NCI-H1105 treated with DMSO at 0.1 percent for 48 hours (cell line): ENCODE measurements at places on chromosomes 16 and 17.

- DNase-seq, result no peak
These were observed 26.3 kb upstream of the GAS7 start for GRCh38 chr17:10224582-10225195.

DNA sequence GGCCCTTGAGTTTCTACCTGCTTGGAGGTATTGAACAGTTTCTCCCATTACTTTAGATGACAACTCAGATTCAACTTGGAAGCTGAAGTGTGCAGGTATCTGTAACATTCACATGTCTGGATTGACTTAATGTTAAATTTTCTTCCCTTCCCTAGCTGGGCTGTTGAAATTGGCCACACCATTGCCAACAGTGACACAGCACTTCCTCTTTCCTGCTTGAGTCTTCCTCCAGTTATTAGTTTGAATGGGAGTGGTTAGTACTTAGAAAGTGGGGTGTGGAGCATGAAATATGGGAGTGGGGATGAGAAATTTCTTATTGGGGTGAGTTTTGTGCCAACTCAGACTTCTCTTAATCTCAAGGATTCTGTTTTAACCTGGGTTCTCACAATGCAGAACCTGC is 454.9 kb downstream of the KCNJ2 start:
- DNase-seq, result no peak

DNA sequence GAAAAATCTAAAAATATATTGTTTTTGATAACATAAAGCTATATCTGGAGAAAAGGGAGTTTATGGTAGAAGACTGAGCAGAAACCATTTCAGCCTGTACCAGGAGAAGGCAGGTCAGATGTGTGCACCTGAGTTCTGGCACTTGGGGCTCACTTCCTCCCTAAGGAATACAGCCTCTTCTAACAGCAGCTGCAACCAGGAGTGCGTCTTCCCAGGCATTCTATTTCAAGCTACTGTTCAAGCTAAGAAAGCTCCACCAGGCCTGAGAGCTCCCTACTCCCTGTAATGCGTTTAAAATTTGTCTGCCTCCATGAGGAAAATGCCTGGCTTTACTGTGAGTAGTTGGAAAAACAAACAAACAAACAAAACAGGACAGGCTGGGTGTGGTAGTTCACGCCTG is 96.1 kb downstream of the ZNF778 start:
- no peak for DNase-seq

DNA sequence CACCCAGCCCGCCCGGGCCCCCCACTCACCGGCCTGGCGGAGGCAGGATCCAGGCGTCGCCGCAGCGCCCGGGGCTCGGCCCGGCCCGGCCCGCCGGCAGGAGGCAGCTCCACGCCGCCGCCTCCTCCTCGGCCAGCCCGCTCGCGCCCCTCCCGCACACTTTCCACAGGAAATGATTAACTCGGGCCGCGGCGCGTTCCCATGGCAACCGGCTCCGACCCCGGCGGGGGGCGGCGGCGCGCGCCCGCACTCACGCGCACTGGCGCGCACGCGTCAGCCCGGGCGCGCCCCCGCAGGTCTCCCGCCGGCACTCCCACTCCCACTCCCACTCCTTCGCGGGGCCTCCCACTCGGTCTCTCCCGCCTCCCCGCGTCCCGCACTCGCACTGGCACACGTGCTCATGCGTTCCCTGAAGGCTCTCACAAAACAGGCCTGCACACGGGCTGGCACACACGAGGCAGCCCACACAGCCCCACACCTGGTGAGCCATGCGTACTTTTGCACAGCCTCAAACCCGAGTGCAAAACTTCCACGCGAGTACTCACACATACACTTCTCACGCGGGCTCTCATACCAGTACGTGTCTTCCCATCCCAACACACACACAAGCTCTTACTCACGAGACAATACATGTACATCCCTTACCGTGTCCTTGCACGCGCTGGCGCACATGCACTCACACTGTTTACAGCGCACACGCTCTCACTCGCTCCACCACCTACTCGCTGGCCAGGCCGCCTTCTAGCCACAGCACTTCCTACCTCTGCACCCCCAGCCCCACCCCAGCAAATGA is at the start of gene KIFC3:
Gene KIFC3 (minus strand): TSS at position 151 of the 793 bp plus-strand sequence. CDS start 4,248 bp downstream, outside the sequence.
- peak; percentile 19 for DNase-seq

GRCh38 chr17:29383686-29384085 is 6.5 kb upstream of the TAOK1 start:
- DNase-seq, result no peak

DNA sequence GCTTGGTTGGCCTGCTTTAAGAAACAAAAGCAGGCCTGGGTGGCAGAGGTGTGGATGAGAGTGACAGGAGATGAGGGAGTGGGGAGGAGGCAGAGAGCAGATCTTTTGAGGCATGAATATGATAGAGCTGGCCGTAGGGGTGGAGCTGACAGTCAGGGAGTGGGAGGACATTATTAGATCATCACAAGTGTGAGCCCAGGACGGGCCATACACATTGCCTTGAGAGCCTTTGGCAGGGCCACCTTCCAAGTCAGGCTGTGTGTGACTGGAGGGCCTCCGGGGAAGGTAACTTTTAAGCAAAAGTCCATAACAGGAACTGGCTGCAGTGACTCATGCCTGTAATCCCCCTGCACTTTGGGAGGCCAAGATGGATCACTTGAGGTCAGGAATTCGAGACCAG is 26.3 kb downstream of the GINS3 start:
- DNase-seq, result no peak
